Chondrocyte (in vitro differentiated cells): ENCODE measurements at places on chromosomes 7 and 10.

DNA sequence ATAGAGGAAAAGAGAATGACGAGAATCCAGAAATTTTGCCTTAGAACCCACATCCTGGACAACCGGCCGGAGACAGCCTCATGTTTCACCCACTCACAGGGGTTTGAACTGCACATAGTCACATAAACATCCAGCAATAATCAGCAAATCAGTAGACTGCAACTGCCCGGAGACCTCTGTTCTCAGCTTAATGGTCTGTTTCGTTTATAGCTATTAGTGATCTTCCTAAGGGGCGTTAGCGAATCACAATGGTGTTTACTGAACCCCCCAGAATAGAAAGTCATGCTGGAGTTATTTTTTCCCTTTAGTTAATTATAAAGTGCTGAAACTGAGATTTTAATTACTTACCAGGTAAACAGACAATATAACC lies 98.4 kb downstream of the SFMBT2 start:
- DNase-seq = no peak

DNA sequence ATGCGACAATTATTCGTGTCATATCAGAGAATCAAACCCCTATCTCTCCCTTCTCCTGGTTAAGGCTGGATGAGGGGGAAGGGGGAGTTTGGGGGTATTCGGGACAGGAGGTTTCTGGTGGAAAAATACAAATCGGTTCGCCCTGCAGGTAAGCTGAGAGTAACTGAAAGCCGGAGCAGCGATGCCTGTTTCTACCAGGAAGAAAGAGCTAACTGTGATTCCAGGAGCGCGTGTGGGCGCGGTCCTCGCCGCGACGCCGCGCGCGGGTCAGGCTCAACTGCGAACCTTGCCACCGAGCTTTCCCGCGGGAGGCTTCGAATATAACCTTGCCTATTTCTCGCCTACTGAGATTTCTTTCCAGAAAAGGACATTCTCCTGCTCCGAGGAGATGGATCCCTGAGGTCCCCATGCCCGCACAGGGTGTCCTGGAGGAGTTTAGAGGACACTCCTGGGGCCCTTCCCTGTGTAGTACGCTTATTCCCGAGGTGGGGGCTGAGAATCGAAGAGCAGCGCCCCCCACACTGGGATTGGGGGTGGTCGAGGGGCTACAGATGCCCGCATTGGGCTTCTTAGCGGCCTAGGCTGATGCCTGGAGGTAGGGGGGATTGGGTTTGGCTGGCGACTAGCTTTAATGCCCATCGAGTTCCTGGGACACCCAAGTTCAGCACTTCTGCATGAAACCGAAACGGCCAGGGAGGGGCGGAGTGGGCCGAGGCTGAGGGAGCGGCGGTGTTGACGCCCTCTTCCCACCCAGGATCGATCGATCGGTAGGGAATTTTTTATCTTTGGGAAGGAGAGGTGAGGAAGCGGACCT lies 13.0 kb upstream of the DLX6 start:
- DNase-seq = no peak

- no peak for DNase-seq
These were observed 455.3 kb downstream of the PLXDC2 start for GRCh38 chr10:20271490-20271889.

- peak; percentile 83 for DNase-seq
These were observed 644 bp downstream of the PPP1R35 start for GRCh38 chr7:100435401-100436304.
